Aortic smooth muscle cell (primary cell): ENCODE measurements at places on chromosomes 2 and 18. TPM values are rescaled to one million over a fixed set of nuclear protein-coding genes. Genes with fewer than 3 reads are reported as not detected.

Gene TCF23
- not detected in 2 replicates for total RNA-seq

Gene BUB1
- 19.3 and 28.0 TPM in 2 replicates for total RNA-seq

Gene PDIA6
- 404 and 449 TPM in 2 replicates for total RNA-seq

Gene COL6A3
- total RNA-seq, result 651 and 657 TPM in 2 replicates

Gene CGREF1
- total RNA-seq, result 7.0 and 12.2 TPM in 2 replicates

Gene LHCGR
- total RNA-seq, result not detected in 2 replicates

Gene REG3A
- not detected in 2 replicates for total RNA-seq

Gene IL1F10
- not detected in 2 replicates for total RNA-seq

Gene LBX2
- total RNA-seq, result 1.6 and 2.2 TPM in 2 replicates

Gene AQP4
- not detected in 2 replicates for total RNA-seq

Gene APCDD1
- 0.79 and 4.4 TPM in 2 replicates for total RNA-seq

Gene CYS1
- total RNA-seq, result 1.7 and 2.0 TPM in 2 replicates

Gene HNMT
- 83.2 and 90.6 TPM in 2 replicates for total RNA-seq
